Smooth muscle cell of the brain vasculature (primary cell): ENCODE measurements at places on chromosomes 1 and 21.

DNA sequence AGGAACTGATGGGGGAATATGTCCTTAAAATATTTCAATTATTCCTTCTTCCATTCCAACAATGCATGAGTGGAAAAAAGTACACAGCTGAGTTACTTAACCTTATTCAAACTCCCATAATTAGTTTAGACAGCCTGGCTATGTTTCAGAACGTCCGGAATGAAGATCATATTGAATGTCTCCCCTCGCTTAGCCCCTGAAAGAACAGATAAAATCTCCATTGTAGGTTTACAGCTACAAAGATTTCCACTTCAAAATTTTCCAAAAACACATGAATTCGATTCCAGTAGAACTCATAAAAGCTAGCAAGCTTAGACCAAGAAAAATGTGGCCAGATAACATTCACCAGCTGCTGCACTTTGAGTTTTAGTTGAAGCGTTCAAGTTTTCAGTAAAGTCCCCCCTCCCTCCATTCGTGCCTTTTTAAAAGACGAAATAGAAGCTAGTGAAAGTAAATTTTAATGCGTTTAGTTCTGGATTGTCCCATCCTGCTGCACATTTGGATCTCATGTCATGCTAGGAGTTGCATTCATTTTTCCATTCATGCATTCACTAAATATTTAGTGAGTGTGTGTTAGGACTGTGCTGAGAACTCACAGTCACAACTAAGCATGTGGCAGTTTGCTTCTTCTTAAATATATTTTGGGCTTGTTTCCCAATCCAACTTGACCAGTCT lies 29.4 kb upstream of the SSX2IP start:
- no peak for DNase-seq

- DNase-seq: no peak
Measured at GRCh38 chr1:211327346-211327921, 801 bp downstream of the TRAF5 start.

DNA sequence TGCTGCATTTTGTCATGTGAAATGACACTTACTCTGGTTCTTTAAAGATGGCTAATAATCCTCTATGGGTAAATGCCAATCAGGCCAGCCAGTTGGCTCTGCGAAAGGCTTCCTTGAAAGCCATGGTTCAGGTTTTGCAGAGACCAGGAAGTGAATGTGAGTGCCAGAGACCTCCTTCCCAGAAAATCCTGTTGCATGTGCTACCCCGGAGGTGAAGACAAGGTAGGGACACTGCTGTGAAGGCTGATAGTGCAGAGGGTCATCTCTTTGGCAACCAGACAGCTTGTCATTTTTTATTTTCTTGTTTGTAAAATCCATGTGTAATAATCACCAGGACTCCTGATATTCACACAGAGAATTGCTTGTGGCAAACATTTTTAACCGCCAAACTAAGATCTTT lies 18.7 kb downstream of the LRRC8D start:
- no peak for DNase-seq

GRCh38 chr1:25806418-25806817 lies 6.4 kb downstream of the SELENON start:
- no peak for DNase-seq

- DNase-seq: no peak
Measured at GRCh38 chr1:13587256-13588030, 3.8 kb downstream of the PDPN start.

DNA sequence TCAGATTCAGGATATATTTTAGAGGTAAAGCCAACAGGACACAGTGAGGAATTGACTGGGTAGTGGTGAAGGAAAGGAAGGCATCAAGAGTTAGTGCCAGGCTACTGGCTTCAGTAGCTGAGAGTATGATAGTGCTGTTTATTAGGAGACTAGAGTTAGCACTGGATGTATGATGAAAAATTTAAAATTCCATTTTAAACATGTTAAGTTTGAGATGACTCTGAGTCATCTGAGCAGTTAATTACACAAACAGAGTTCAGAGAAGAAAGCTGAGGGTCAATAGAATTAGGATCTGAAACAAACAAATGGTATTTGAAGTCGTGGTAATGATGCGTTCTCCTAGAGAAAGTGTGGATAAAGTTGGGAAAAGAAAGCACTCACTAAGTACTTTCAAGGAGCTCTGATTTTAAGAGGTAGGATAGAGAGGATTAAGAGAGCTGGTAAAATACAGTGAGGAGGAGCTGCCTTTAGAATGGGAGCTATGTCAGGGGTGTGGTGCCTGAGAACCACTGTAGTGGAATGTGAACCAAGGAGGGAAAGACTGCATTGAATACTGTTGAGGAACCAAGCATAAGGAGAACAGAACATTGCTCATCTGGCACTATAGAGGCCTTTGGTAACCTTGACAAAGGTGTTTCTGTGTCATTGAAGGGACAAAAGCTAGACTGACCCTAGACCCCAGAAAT lies 21.7 kb upstream of the SHCBP1L start:
- DNase-seq: no peak

GRCh38 chr1:150053926-150054325 lies 13.7 kb upstream of the VPS45 start:
- DNase-seq: no peak

DNA sequence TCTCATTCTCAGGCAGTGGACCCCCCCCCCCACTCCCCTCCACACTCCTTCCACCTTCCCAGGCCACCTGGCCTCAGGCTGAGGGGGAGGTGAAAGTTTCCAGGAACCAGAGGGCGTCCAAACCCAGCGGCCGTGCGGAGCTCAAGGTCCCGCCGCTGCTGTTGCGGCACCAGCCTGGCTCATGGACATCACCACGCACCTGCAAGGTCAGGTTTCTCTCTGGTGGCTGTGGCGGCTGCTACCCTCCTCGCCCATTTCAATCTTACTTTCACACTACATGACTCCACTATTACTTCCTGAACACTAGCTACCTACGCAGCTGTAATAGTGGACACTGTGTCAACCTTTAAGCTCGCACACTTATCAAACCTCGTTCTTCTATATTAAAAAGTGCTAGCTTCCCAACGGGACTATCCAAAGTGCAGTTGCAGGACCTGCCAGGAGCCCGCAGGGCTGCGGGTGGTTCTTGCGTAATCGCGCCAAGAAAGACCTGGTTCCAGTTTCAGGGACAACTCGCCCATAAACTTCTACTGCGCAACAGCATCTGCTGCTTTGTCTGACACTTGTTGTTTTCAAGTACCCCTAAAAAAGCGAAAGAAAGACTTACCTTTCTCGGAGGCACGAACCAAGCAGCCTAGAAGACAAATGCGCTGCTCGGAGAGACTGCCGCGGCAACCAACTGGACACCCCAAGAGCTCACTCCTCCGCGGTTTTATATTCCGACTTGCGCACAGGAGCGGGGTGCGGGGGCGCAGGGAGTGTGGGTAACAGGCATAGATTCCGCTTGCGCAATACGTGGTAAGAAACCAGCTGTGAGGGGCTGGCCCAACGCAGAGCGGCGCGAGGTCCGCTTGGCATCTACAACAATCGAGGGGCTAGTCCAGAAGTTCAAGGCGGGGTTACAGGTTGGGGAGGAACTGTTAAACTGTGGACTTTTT lies at the start of gene DIRAS3:
Gene DIRAS3, minus strand, starts transcription at position 687 of the 938 bp plus-strand sequence. CDS start 3,330 bp downstream, outside the sequence.
- no peak for DNase-seq
